Small intestine (tissue), 16 donors: ENCODE measurements at places on chromosomes 5 and 9.

- H3K27me3 ChIP-seq: no peaks in the 10 kb centered on the region
- no peaks in the 10 kb centered on the region for H3K4me1 ChIP-seq
- H3K27ac ChIP-seq: no peak overlapping the region
- no peak for DNase-seq
- H3K4me3 ChIP-seq: no peak overlapping the region
Measured at GRCh38 chr5:152568016-152568415, 162.9 kb upstream of the NMUR2 start.

GRCh38 chr5:127582773-127583370 is 65.4 kb downstream of the PRRC1 start:
- H3K27me3 ChIP-seq: no peaks in the 10 kb centered on the region
- no peak overlapping the region for H3K4me3 ChIP-seq
- no peaks in the 10 kb centered on the region for H3K4me1 ChIP-seq
- H3K36me3 ChIP-seq: no peaks in the 10 kb centered on the region

GRCh38 chr5:131916481-131916880 is 29.0 kb downstream of the MEIKIN start:
- no peaks in the 10 kb centered on the region for H3K36me3 ChIP-seq
- no peak overlapping the region for H3K27ac ChIP-seq
- DNase-seq: no peak
- H3K4me3 ChIP-seq: no peak overlapping the region

DNA sequence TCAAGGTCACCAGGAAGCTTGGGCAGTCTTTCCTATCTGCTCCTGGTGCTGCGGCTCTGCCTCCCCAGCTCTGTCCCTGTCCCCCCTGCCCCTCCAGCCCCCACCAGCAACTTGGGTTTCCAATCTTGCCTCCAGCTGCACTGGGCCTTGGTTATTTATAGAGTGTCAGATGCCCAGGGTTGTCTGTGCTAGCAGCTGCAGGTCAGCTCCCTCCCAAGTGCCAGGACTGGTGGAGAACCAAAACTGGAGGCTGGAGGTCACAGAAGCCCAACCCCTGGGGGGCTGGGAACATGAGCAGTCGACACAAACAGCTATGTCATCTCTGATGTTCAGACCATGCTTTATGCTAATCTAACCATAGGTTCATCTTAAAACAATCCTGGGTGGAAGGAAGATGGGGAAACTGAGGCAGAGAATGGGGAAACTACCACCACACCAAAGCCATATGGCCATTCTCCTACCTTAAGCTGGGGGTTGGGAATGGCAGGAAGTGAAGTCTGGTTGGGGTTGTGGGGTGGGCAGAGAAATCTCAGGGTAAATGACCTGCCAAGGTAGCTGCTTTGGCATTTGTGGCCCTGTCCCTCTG is 1.7 kb downstream of the TPM2 start:
- no peak overlapping the region for H3K4me3 ChIP-seq
- H3K27me3 ChIP-seq: peaks cover 6% of the 10 kb centered on the region
- no peaks in the 10 kb centered on the region for H3K36me3 ChIP-seq
- no peak for DNase-seq

DNA sequence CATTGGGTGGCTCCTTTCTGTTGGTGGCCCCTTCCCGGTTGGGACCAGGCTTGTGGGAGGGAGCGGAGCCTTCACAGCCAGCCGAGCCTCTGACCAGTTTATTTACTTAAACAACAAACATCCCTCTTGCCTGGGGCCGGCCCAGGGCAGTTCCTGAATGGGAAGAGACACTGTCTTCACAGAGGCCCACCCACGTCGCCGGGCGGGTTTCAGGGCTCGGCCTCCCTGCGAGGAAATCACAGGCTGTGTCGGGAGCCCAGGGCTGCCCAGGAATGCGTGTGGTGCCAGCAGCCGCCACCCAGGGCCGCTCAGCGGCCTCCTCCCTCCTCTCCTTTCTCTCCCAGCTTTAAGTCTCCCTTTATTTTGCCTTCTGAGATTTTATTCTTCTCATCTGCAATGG is 132.5 kb downstream of the HSD17B3 start:
- no peak overlapping the region for H3K4me3 ChIP-seq
- no peak for DNase-seq
- H3K36me3 ChIP-seq: no peaks in the 10 kb centered on the region
- H3K27ac ChIP-seq: peak overlapping the region; percentile 57
- H3K27me3 ChIP-seq: no peaks in the 10 kb centered on the region
- peaks cover 2% of the 10 kb centered on the region for H3K4me1 ChIP-seq

DNA sequence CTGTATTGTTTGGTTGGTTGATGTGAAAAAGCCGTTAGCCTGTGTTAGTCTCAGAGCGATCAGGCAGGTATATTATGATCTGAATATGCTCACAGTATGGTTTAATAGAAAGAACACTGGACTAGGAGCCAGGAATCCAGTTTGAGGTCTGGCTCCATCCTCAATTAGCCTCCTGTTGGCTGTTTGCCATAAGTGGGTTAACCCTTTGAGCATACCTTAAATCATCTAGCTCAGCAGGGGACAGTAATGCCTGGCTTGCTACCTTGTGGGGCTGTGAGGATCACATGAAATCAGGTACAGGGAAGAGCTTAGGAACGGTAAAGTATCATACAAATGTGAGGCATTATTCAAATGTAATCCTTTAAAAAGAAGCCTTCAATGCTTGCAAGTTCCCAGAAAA is 104.7 kb downstream of the CMYA5 start:
- no peaks in the 10 kb centered on the region for H3K27me3 ChIP-seq
- DNase-seq: no peak
- H3K4me1 ChIP-seq: no peaks in the 10 kb centered on the region
- H3K27ac ChIP-seq: no peak overlapping the region
- no peak overlapping the region for H3K4me3 ChIP-seq

GRCh38 chr5:148382961-148383360 is 797 bp upstream of the FBXO38 start:
- H3K27me3 ChIP-seq: no peaks in the 10 kb centered on the region
- H3K27ac ChIP-seq: no peak overlapping the region
- DNase-seq: peak; percentile 26
- H3K4me1 ChIP-seq: peaks cover 4% of the 10 kb centered on the region

GRCh38 chr5:151101151-151101550 is 20.3 kb upstream of the TNIP1 start:
- DNase-seq: peak; percentile 33
- no peaks in the 10 kb centered on the region for H3K27me3 ChIP-seq

DNA sequence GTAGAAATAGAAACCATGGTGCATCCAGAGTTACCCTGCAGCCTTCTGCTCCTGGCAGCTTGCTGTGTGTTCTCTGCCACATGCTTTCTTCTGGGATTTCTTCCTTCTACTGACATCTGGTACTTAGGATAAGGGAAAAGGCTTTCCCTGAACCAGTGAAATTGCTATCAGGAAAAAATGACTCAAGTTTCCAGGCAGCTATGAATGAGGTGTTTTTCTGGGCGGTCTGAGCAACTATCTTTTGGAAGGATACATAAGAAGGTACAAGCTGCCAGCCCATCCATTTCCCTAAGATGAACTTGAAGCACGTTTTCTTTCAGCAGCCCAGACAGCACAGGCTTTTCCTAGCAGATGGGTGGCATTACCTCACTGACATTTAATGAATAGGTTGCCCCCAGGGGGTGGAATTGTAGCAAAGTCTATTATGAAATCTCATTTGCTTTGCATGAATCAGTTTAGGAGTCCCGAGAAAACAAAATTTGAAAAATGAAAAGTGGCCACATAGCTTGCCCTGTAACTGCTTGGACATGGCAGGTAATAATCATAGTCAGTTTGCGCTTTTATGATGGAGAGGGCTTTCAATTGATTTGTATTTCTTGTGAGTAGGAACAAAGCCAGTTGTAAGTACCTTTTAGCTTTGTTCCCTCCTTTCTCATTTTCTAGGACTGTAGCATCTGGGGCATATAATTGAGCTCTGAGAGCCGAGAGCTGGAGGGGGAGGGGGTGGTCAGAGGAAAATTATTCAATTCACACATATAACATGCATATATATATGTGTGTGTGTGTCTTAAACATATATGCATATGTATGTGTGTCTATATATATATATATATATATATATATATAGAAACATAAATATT is 108.5 kb downstream of the C9orf152 start:
- no peaks in the 10 kb centered on the region for H3K4me1 ChIP-seq
- no peak overlapping the region for H3K4me3 ChIP-seq
- H3K27me3 ChIP-seq: no peaks in the 10 kb centered on the region
- no peaks in the 10 kb centered on the region for H3K36me3 ChIP-seq
- no peak for DNase-seq

DNA sequence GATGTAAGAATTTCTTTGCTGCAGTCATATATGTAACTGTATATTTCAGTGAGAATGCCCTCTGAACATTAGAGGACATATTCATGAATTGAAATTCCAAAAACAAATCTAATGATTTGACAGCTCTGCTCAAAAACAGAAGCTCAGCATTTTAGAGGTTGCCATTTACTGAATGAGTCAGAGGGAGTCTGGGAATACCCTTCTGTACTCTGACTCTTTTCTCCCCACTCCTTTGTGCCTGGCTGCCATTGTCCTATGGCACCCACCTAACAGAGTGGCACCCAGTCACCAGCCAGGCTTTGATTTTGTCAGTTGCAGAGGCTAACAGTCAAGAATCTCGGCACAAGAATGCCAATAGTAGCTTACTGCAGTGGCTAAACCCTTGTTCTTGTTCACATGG is 133.6 kb downstream of the ATG10 start:
- H3K4me3 ChIP-seq: no peak overlapping the region
- no peak overlapping the region for H3K27ac ChIP-seq
- H3K36me3 ChIP-seq: no peaks in the 10 kb centered on the region
- no peak for DNase-seq

DNA sequence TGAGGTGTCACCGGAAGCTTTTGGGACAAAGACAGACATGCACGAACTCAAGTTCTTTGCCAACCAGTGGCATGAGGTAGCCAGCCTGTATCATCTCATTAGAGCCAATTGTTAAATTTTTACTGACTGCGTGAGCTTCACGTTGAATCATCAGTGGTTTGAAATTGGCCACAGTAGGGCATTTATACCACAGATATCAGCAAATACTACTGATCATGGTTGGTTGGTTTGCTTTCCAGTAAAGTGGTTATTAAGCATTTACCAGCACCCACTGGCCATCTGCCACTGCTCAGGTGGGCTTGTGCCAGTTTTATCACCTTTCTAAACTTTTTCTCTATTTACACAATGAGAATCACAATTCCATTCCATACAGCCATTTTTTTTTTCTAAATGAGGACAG is 28.4 kb upstream of the SHC3 start:
- H3K4me3 ChIP-seq: no peak overlapping the region
- H3K27ac ChIP-seq: no peak overlapping the region
- DNase-seq: no peak
- no peaks in the 10 kb centered on the region for H3K4me1 ChIP-seq

GRCh38 chr9:11338130-11338529 is 725.3 kb upstream of the PTPRD start:
- no peaks in the 10 kb centered on the region for H3K36me3 ChIP-seq
- no peak overlapping the region for H3K4me3 ChIP-seq
- H3K4me1 ChIP-seq: no peaks in the 10 kb centered on the region
- H3K27ac ChIP-seq: no peak overlapping the region
- no peaks in the 10 kb centered on the region for H3K27me3 ChIP-seq

- H3K4me3 ChIP-seq: no peak overlapping the region
- no peaks in the 10 kb centered on the region for H3K36me3 ChIP-seq
- no peak overlapping the region for H3K27ac ChIP-seq
Measured at GRCh38 chr9:110432253-110432652, 94.6 kb upstream of the TXNDC8 start.

- H3K4me1 ChIP-seq: no peaks in the 10 kb centered on the region
- no peak overlapping the region for H3K27ac ChIP-seq
- no peak for DNase-seq
- no peaks in the 10 kb centered on the region for H3K27me3 ChIP-seq
Measured at GRCh38 chr5:168023191-168023590, 268.3 kb upstream of the WWC1 start.

- DNase-seq: no peak
- H3K4me3 ChIP-seq: no peak overlapping the region
- H3K4me1 ChIP-seq: no peaks in the 10 kb centered on the region
- no peak overlapping the region for H3K27ac ChIP-seq
- H3K36me3 ChIP-seq: no peaks in the 10 kb centered on the region
Measured at GRCh38 chr9:126423142-126423915, 96.7 kb downstream of the MVB12B start.

- no peaks in the 10 kb centered on the region for H3K4me1 ChIP-seq
- no peak overlapping the region for H3K27ac ChIP-seq
- no peaks in the 10 kb centered on the region for H3K36me3 ChIP-seq
- DNase-seq: no peak
- H3K4me3 ChIP-seq: no peak overlapping the region
Measured at GRCh38 chr9:16459421-16460148, 410.9 kb downstream of the BNC2 start.

GRCh38 chr9:114549697-114550330 is 37.8 kb upstream of the ATP6V1G1 start:
- no peak for DNase-seq
- H3K4me1 ChIP-seq: no peaks in the 10 kb centered on the region
- H3K4me3 ChIP-seq: no peak overlapping the region
- H3K27me3 ChIP-seq: no peaks in the 10 kb centered on the region

- H3K36me3 ChIP-seq: no peaks in the 10 kb centered on the region
- no peak overlapping the region for H3K27ac ChIP-seq
- H3K4me3 ChIP-seq: no peak overlapping the region
Measured at GRCh38 chr9:4321554-4321953, 21.7 kb upstream of the GLIS3 start.

DNA sequence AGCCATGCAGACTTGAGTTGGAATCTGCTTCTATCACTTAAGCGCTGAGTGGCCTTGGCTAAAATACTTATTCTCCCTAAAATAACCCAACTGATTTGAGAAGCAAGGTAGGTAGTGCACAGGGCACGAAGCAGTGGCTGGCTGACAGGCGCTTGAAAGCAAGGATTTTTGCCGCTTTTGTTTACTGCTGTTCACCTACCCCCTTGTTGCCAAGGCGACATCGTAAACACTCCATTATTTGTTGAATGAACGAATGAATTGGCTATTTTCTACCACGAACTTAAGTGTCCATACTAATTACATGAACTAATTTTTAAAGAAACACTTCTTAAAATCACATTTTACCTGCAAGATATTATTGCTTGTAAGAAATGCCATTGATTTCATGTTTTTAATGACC is 98.0 kb downstream of the ANKH start:
- no peaks in the 10 kb centered on the region for H3K4me1 ChIP-seq
- no peaks in the 10 kb centered on the region for H3K27me3 ChIP-seq
- DNase-seq: no peak
- peaks cover 35% of the 10 kb centered on the region for H3K36me3 ChIP-seq
- H3K4me3 ChIP-seq: no peak overlapping the region

GRCh38 chr9:69122549-69123141 is 51.4 kb upstream of the TJP2 start:
- peak overlapping the region; percentile 100 for H3K27ac ChIP-seq
- H3K4me1 ChIP-seq: no peaks in the 10 kb centered on the region
- H3K27me3 ChIP-seq: no peaks in the 10 kb centered on the region
- peak; percentile 92 for DNase-seq
- H3K4me3 ChIP-seq: peak overlapping the region; percentile 86

DNA sequence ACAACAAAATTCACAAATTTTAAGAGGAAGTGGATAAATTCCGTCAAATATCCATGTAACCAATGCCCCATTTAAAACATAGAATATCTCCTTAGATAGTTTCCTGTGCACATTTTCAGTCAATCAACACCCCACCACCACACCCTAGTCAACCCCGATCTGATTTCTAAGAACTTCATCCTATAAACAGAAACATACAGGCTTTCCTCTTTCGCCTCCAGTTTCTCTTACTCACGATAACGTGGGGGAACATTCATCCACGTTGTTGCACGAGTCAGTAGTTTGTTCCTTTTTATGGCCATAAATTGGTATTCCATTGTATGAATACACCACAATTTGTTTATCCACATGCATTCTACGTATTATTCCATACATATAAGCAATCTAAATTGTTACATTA is 35.6 kb upstream of the TRIO start:
- no peak overlapping the region for H3K27ac ChIP-seq
- no peaks in the 10 kb centered on the region for H3K36me3 ChIP-seq
- H3K4me3 ChIP-seq: no peak overlapping the region
- no peak for DNase-seq
- H3K27me3 ChIP-seq: no peaks in the 10 kb centered on the region
- H3K4me1 ChIP-seq: no peaks in the 10 kb centered on the region
